Aortic smooth muscle cell (primary cell): ENCODE measurements at places on chromosomes 3 and 15. TPM values are rescaled to one million over a fixed set of nuclear protein-coding genes. Genes with fewer than 3 reads are reported as not detected.

POPDC2 gene
- 0.25 and 0.40 TPM in 2 replicates for total RNA-seq

RTP3 gene
- total RNA-seq = not detected in 2 replicates

ARRDC4 gene
- total RNA-seq = 4.4 and 5.2 TPM in 2 replicates

IL16 gene
- 0.37 and 0.40 TPM in 2 replicates for total RNA-seq

LRRIQ4 gene
- total RNA-seq = 0.06 TPM in 1 of 2 replicates, not detected in the other

CAMK2N2 gene
- total RNA-seq = 0.50 and 0.66 TPM in 2 replicates

CHRM5 gene
- under 0.01 TPM in 1 of 2 replicates, not detected in the other for total RNA-seq

RPL22L1 gene
- total RNA-seq = 26.7 and 44.9 TPM in 2 replicates

GOLGA6L9 gene
- total RNA-seq = 0.92 and 1.1 TPM in 2 replicates

GOLGA6L26 gene
- total RNA-seq = not detected in 2 replicates

B4GALT4 gene
- total RNA-seq = 32.6 and 56.8 TPM in 2 replicates

RAD51 gene
- 4.0 and 6.9 TPM in 2 replicates for total RNA-seq

PLA2G4D gene
- not detected in 2 replicates for total RNA-seq

PPM1L gene
- total RNA-seq = 7.1 and 10.7 TPM in 2 replicates

RHOV gene
- 0.06 TPM in 1 of 2 replicates, not detected in the other for total RNA-seq

ANKRD63 gene
- not detected in 2 replicates for total RNA-seq

COL6A6 gene
- total RNA-seq = 0.40 and 4.1 TPM in 2 replicates

NR2F2 gene
- 8.5 and 12.7 TPM in 2 replicates for total RNA-seq

MTHFS gene
- 11.6 and 12.9 TPM in 2 replicates for total RNA-seq

SLC30A4 gene
- 12.8 and 15.0 TPM in 2 replicates for total RNA-seq

CDHR4 gene
- total RNA-seq = 0.06 TPM in 1 of 2 replicates, not detected in the other

SOX14 gene
- not detected in 2 replicates for total RNA-seq

DET1 gene
- 3.8 and 4.9 TPM in 2 replicates for total RNA-seq

ZNF35 gene
- 10.4 and 10.7 TPM in 2 replicates for total RNA-seq

SPINK8 gene
- total RNA-seq = not detected in 2 replicates

RPSA gene
- total RNA-seq = 1,163 and 1,507 TPM in 2 replicates

KBTBD13 gene
- not detected in 2 replicates for total RNA-seq

CFAP100 gene
- not detected in 2 replicates for total RNA-seq

PEAK1 gene
- 63.0 and 78.2 TPM in 2 replicates for total RNA-seq

PLA2G4B gene
- 0.50 and 0.79 TPM in 2 replicates for total RNA-seq

PGBD4 gene
- 2.2 and 2.4 TPM in 2 replicates for total RNA-seq

SCAANT1 gene
- not detected in 2 replicates for total RNA-seq

CSPG5 gene
- total RNA-seq = under 0.01 and 0.25 TPM in 2 replicates

ZBED2 gene
- total RNA-seq = 0.12 and 0.13 TPM in 2 replicates

GP5 gene
- total RNA-seq = 0.26 and 0.44 TPM in 2 replicates

ADGRG7 gene
- 52.7 TPM in 1 of 2 replicates, not detected in the other for total RNA-seq
